ENCODE measurements at places on chromosomes 3 and 15.

GRCh38 chr15:48493084-48493762 is 152.3 kb downstream of the FBN1 start:
- no peak for DNase-seq

- no peak for DNase-seq
Observed at GRCh38 chr3:148240351-148240750, 457.4 kb upstream of the AGTR1 start.

DNA sequence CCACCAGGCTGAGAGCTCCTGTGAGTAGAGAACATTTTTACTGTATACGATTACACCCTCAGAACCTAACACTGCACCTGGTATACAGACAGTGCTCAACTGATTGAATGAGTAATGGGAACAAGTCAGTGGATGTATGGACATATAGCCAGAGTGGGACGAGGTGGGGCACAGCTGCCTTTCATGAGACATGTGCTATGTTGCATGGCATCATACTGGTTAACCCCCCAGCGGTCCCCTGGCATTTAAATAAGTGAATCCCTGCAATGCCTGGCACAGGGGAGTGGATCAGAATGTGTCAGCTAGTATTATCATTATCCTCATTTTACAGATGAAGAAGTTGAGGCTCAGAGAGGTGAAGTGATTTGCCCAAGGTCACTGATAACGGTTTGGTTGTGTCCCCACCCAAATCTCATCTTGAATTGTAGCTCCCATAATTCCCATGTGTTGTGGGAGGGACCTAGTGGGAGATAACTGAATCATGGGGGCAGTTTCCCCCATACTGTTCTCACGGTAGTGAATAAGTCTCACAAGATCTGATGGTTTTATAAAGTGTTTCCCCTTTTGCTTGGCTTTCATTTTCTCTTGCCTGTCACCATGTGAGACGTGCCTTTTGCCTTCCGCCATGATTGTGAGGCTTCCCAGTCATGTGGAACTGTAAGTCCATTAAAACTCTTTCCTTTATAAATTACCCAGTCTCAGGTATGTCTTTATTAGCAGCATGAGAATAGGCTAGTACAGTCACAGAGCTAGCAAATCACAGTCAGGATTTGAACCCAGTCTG is 56.0 kb upstream of the ATP2B2 start:
- DNase-seq = no peak

DNA sequence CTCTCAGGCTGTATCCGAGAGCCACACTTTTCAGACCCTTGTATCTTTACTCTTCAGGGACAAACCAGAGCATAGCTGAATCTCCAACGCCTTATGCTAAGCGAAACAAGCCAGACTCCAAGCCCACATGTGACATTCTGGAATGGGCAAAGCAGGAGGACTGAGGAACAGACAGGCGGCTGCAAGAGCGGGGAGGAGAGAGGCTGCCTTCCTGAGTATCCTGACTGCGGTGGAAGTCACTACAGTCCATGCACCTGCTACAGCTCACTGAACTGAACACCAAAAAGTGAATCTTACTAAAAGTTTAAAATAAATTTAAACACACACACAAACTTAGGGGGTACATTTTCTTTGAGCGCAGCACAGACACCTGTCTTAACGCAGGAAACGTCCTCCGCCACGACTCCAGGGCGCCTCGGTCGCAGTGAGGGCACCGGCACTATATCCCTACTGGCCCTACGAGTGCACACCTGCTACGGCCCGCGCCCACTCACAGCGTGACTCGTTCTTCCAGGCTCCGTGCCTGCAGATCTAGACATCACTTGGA is 1.4 kb downstream of the CYFIP1 start:
- DNase-seq = no peak

DNA sequence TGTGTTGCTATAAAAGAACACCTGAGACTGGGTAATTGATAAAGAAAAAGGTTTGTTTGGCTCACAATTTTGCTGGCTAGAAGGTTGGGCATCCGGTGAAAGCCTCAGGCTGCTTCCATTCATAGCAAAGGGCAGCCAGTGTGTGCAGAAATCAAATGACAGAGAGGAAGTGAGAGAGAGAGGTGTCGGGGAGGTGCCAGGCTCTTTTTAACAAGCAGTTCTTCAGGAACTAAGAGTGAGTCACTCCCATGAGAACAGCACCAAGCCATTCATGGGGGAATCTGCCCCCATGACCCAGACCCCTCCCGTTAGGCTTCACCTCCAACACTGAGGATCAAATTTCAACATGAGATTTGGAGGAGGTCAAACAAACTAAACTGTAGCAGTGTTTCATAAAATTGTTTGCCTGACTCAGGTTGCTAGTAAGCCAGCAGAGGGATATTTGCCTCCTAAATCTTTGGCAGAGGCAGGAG is 4.5 kb upstream of the PARP15 start:
- DNase-seq = no peak

GRCh38 chr3:42497009-42497731 is 5.3 kb upstream of the VIPR1 start:
- DNase-seq = no peak
